ENCODE measurements at places on chromosomes 7 and 10.

DNA sequence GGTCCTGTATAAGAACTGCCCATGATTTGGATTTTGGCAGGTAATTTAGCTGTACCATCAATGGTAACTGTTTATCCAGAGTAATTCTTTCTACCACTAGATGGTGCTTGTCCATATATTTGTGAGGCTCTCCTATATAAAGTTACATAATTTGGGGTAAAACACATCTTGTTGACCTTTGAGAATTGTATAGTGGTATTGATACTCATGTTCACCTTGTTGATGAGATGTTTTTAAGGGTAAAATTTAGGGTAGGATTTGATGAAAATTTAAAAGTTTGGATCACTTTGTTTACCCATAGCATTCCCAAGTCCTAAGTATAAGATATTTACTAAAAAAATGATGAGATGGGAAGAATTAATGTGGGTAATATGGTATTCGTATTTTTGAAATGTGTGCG, 31.6 kb downstream of the ST7 start:
- no peak for DNase-seq

DNA sequence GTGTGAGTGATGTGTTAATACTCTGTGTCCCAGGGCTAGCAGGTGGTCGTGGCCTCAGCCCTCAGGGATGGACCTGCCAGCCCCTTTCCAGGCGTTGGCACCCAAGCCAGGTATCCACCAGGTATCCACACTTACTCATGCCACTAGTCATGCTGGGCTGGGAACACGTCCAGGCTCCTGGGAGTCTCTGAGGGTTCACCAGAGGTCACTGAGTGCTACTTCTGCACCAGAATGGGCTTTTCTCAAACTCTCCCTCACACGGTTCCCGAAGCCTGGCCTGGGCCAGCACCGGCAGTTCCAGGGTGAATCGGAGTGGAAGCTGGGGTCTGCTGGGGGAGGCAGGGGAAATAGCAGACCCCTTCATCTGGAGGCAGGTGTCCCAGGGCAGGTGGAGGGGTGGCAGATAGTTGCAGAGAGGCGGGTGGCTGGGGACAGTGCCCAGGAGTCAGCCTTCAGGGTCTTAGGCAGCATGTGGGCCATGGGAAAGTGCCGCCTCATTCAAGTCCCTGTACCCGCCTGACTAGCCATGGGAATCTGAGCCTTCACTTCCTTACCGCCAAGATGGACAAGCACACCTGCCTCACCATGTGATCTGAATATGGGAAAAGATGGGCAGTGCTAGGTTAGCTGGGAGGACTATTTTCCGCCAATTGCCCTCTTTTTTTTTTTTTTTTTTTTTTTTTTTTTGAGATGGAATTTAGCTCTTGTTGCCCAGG, 95.5 kb upstream of the GTF2I start:
- DNase-seq = no peak

DNA sequence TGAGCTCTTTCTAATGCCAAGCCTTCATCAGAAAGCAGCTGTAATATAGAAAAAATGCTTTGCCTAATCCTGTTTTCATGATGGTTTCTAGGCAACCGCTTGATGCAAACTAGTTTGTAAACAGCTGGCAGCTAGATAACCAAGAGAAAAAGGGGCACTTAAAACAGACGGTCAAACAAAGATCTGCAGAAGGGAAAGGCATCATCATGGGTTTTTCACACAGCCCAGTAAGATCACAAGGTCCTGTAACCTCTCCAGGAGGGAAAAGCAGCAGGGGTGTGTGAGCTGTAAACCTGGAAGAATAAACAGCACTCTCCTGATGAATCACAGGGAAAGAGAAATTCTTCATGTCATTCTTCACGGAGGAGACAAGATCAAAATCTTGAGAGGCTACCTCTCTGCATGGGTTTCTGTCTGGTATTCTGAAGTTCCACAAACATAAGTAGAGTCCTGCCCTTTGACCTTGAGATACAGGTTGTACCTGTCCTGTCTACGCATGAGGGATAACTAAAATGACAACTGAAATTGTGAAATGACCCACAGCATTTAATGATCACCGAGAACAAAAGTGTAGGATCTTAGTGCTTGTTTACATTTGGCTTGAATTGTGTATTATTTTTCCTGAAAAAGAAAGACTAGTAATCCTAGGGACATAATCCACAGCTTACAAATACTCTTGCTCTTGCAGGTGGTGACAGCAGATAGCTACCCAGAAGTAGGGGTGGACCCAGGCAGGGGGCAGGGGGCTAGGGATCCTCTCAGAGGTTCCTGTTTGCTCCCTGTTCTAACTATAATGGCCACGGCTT, 48.0 kb downstream of the CREB3L2 start:
- no peak for DNase-seq

- no peak for DNase-seq
Measured at GRCh38 chr10:128930515-128930914, 536.5 kb upstream of the MGMT start.

DNA sequence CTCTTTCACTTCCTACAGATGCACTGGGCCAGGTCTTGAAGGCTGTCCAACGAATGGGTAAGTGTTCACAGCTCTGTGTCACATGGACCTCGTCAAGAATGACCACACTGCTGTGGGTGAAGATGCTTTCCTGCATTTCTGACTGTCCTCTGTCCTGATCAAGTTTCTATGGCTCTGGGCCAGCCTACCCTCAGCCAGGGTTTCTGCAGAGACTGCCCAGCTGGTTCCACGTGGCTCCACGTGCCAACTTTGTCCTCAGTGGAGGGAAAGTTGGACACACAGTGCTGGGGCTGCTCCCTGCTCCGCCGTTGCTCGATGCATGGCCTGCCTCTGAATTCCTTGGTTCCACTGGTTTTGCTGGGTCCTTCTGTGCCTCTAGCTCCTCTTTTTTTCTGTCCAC, 152.3 kb downstream of the EGFR start:
- DNase-seq = no peak

- no peak for DNase-seq
Measured at GRCh38 chr7:64551375-64552142, 11.3 kb downstream of the ZNF680 start.

DNA sequence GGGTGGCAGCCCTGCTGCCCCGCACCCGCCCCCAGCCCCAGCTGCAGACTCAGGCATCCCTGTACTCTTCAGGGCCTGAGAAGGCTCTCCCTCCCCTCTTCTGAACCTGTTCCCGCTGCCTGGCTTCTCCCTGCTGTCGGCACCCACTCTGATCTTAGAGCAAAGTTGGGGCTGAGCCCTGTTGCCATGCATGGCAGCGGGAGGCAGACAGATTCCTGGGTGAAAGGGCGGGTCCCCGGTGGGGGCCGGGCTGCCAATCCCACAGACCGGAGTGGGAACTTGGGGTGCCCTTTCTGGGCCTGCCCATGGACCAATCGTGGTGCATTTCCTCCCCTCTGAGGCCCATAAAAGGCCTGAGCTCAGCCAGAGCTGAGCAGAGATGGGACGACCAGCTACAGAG, 80.7 kb downstream of the SPDYE5 start:
- DNase-seq = no peak

DNA sequence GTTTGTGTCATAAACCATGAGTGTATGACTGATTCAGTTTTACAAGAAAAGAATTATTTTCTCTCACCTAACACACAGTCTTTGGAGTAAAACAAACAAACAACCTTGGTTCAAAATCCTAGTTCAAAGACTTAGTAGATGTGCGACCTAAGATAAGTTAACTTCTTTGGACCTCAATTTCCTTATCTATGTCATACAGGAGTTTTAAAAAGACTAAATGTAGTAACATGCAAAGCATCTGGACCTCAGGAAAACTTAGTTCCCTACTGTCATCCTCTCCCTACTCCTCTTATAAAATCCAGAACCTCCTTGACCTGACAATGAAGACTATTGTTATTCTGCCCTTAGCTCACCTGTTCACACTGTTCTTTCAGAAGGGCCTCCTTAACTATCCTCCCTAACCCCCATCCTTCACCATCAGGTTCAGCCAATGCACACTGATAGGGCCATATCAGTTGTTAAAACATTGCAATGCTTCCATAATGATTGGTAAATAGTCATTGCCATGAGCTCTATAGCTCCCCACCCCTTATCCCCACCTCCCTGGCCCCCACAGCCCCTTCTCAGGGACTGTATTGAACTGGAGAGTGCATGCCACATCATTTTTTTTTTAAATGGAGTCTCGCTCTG, 28.8 kb upstream of the CCNJ start:
- DNase-seq = no peak

DNA sequence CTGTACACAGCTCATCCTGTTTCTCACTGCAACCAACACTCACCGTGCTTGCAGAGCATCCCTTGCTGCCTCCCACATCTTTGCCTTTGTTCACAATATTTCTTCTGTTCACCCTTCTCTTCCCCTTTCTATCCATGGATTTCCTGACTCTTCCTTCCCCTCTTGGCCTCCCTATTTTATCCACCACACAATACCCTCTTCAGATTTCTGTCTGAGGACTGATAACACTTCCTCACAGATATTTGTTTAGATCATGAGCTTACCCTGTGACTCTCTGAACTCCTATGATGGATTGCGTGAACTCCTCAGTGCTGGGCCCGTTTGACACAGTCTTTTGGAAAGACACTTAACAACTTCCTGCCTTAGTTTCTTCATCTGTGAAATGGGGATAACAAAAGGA, 62.8 kb upstream of the GPR158 start:
- no peak for DNase-seq

DNA sequence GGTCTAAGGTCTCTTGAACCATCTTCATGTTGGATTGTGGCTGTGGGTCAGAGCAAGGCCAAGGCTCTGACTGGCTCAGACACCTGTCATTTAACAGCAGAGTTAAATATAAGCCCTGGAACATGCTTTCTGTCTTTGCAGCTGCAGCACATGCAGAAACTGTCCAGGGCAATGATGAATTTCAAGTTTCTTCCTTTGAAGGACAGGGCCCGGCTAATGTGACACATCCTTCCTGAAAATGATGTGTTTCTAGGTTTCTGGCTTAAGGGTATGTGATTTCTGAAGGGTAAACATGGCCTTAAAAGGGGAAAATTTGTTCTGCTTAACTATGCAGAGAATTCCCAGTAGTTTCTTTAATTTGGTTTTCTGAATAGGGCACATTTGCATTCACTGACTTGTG, 34.0 kb upstream of the SLC35B4 start:
- DNase-seq = no peak

DNA sequence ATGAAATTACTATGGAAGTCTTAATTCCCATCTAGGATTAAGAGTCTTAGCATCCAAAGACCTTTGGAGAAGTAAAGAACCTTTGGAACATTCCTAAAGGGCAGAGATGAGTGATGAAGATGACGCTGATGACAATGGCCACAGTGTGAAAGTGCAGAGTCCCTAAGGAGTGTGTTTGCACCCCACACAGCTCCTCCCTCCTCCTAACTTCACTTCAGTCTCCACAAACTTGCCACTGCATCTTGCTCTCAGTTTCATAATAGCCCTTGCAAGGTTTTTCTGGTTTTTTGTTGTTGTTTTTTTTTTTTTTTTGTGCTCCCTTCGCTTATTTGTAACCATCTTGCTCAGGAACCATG, 117.5 kb upstream of the ANLN start:
- no peak for DNase-seq

- DNase-seq = no peak
Measured at GRCh38 chr10:4647109-4647785, 178.8 kb upstream of the AKR1E2 start.

DNA sequence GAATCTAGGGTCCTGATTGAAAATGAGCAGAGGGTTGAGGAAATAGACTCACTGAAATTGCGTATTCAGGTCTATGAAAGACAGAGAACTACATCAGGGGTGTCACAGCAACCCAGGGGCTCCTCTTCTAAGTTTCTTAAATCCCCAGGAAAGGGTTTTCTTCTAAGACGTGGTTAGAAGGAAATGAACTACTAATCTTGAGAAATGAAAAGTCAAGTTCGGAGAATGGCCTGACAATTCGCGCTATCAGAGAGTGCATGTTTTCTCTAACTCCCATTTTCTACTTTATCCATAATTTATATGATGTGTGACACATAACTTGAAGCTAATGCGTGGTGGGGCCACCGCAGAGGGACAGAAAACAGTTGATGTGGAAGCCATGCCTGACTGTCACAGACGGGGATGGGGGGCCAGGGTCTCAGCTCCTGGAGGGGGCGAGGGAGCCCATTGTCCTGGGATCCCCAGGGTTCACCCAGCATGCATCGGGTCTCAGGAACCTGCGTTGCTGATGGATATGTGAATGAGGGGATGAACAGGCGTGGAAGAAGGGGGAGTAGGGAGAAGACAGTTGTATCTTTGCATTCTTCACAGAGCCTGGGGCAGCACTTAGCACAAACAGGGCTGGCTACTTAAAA, 86.3 kb downstream of the PTPRE start:
- DNase-seq = no peak

- DNase-seq = no peak
Measured at GRCh38 chr10:112231602-112232400, 48.2 kb upstream of the GPAM start.

DNA sequence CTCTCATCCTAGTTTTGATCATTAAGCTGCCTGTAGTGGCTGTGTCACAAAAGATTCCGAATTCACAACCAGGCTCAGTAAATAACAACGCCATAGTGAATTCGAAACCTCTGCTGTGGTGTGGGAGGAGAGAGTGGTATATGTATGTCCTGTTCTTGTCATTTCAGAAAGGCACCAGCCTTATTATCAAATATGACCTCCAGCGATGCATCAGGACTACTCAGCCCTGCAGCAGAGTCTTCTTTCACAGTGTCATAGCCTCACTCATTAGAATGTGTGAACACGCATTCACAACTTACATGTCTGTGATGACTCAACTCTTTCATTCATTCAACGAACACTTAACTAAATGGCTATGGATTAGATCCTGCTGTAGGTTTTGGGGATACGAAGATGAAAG, 15.3 kb downstream of the AOC1 start:
- DNase-seq = no peak

GRCh38 chr10:21385536-21385935, 139.9 kb downstream of the SKIDA1 start:
- DNase-seq = no peak

GRCh38 chr7:11193131-11193867, 219.6 kb downstream of the PHF14 start:
- DNase-seq = no peak

- no peak for DNase-seq
Measured at GRCh38 chr7:17142831-17143541, 155.5 kb upstream of the AHR start.

DNA sequence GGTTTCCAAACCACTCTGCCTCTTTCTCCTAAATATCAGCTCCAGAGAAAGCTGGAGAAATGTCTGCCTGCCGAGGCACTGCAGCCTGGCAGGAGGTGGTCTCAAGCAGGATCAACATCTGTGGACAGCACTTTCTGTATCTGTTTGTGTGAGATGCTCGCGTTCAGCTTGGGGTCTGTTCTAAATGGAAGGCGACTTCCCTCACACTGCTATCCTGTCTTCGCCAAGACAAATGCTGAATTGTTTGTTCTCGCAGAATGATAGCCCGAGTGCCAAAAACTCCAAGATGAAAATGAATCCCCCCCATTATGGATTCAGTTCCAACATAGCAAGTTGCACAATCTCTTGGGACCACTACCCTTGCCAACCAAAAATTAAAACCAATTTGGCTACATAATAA, 72.2 kb upstream of the PALS2 start:
- DNase-seq = no peak

- no peak for DNase-seq
Measured at GRCh38 chr10:51083356-51083853, 9.1 kb downstream of the PRKG1 start.
